ENCODE measurements at places on chromosomes 12 and 14.

DNA sequence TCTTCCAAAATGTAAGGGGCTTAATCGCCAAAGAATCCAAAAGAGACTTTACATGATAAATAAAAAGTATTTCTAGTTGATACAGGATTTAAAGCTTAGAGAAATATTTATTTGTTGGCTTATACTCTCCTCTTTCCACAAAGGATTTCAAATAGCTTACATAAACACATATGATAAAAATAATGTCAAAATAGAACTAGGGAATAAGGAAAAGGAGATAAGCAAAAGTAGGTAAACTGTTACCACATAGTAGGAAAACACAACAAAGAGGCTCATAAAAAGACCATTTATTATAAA lies 387.0 kb downstream of the EGLN3 start:
- no peak for DNase-seq

DNA sequence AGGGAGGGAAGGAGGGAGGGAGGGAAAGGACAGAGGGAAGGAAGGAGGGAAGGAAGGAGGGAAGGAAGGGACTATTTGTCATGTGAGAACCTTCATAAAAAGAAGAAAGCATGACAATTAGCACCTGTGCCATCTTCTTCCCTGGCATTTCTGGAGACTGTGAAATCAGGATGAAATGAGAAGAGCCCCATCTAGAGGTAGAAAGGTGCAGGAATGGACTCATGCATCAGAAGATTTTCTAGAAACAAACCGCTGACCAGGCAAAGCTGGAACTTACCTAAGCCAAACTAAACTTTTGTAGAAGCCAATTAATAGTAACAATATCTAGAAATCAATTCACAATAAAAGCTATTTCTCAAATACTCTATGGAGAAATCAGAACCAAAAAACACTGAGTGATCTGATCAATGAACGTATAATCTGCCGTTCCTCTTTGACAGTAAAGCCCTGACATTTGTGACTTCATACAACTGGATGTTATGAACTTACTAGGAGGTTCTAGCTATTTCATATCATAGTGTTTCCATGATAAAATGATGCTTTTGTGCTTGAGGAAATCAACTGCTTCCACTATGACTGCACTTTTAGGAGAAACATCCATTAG lies 24.4 kb upstream of the CRACR2A start:
- peak; percentile 51 for DNase-seq

DNA sequence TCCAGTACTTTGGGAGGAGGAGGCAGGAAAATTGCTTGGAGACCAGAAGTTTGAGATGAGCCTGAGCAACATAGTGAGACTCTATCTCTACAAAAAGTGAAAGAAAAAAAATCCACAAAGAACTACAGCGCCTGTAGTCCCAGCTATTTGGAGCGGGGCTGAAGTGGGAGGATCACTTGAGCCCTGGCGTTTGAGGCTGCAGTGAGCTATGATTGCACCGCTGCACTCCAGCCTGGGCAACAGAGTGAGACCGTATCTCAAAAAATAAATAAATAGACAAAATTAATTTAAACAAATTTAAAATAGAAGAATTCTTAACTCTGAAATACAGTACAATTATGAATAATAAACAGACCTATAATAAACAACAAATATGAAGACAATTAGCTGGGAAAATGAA lies 40.9 kb downstream of the ATL1 start:
- no peak for DNase-seq

GRCh38 chr14:80491131-80491530 lies 279.8 kb upstream of the DIO2 start:
- DNase-seq, result no peak

DNA sequence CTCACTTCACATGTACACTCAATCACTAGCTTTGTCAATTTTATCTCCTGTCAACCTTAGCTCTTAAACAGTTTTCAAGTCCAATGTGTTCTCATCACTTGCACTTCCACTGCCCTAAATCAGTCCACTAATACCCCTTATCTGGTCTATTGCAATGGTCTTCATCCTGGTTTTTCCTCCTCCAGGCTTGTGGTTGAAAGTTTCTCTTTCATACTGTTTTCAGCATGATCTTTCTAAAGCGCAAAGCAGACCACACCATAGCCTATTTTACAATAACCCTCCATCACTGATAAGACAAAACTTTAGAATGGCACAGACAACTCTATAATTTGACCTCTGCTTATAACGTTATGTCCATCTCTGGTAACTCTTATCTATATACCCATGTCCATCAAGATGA lies 62.0 kb upstream of the DDHD1 start:
- DNase-seq, result no peak

GRCh38 chr14:68691792-68692118 lies 101.1 kb downstream of the ZFP36L1 start:
- no peak for DNase-seq

All from T-helper 2 cell (primary cell).